Stimulated activated CD8-positive, alpha-beta memory T cell treated with anti-CD3 and anti-CD28 coated beads, Interleukin-4, amount 100 ng/mL, for 1 hour (primary cell): ENCODE measurements at places on chromosomes 1 and 21.

- no peak for DNase-seq
Measured at GRCh38 chr1:53878492-53879105, 11.0 kb downstream of the YIPF1 start.

- DNase-seq = no peak
Measured at GRCh38 chr1:240486611-240487010, 125.3 kb downstream of the GREM2 start.

DNA sequence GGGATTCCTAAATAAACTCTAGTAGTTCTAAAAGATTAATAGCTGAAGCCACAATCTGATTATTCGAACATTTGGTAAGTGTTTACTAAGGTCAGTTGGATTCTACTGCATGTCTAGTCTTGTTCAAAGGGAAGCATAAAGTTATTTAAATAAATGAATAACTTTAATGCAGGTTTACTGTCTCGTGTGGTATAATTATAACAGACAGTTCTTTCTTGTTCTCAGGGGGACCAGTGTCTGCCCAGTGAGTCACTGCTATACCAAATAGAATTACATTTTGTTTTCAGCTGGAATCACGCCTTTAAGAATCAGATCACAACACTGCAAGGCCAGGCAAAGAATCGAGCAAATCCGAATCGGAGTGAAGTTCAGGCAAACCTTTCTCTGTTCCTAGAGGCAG lies 45.1 kb downstream of the SMG7 start:
- DNase-seq = no peak

DNA sequence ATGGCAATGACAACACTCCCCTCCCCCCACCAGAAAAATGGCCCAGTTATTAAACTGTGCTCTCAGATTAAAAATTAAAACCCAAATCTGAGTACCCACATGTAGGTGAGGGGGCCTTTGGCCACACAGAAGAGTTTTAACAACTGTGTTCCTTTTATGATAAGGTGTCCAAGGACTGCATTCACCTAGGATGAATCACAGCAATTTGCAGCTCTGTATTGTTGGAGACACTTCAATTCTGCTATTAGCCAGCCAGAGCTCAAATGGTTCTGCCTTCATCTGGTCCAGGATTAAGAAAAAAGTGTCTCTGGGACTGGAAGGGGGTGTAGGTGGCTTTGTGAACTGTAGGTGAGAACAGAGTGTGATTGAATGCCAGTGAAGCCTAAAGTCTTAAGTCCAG lies 43.3 kb upstream of the DIRAS3 start:
- no peak for DNase-seq

DNA sequence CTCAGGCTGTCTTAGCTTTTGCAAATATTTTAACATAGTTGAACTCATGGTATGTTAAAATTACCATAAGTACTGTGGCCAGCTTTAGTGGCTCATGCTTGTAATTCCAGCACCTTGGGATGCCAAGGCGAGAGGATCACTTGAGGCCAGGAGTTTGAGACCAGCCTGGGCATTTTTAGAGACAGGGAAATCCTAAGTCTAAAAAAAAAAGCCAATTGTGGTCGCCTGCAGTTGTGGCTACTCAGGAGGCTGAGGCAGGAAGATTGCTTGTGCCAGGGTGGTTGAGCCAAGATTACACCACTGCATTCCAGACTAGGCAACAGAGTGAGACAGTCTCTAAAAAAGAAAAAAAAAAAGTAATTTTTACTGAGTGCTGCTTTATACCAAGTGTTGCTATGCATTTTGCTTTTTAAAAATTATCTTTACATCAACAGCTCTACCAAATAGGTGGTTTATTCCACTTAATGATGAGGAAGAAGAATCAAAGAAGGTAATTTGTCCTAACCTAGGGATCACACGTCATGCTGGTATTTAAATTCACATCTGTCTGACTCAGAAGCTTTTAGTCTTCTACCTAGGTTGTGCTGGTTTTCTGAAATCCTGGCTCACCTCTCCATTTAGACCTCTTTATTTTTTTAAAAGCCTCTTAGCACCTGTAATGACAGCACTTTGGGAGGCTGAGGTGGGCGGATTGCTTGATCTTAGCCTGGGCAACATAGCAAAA lies 16.8 kb downstream of the PPP1R12B start:
- DNase-seq = no peak

GRCh38 chr1:50084389-50084788 lies 24.3 kb upstream of the ELAVL4 start:
- no peak for DNase-seq

DNA sequence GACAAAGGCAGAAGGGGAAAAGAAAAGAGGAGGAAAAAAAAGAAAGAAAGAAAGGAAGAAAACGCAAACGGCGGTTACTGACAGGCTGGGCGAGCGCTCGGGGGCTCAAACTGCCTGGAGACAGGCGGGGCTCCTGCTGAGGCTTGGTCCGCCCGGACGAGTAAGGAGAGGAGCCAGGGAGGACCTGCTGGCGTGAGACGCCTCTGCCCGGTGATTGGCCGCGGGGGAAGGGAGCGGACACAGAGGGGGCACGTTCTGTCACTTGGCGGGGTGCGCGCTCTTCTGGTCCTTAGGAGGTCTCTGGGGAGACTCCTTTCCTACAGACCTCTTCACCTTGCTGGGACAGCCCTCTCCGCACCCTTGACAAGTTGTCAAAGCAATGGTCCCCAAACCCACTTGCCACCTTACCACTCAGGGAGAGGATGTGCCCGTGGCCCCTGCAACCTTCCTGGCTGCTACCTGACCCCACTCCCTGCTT lies 791 bp upstream of the PIK3R3 start:
- peak; percentile 7 for DNase-seq

GRCh38 chr1:76031496-76031895 lies 43.0 kb upstream of the ST6GALNAC3 start:
- no peak for DNase-seq

GRCh38 chr1:183942933-183943693 lies 94.4 kb downstream of the COLGALT2 start:
- DNase-seq = no peak

- DNase-seq = no peak
Measured at GRCh38 chr21:34282223-34282622, 81.6 kb upstream of the KCNE2 start.

DNA sequence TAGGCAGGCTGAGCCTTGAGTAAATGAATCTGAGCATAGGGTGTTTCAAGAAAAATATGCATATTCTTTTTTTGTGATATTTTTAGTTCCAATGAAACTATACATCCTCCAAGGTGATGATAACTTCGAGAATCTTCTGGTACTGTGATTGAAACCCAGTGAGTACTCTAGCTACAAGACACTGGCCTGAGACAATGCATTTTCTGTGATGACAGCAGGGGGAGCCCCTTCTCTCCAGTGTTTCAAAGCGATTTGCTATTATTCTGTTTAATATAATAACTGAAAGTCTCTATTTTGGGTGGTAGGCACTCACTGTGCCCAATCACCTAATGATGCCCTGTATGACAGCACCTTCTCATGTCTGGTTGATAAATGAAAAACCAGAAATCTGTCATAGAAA lies 12.1 kb downstream of the IRF2BP2 start:
- no peak for DNase-seq

GRCh38 chr1:54972436-54972835 lies 8.0 kb upstream of the TMEM61 start:
- DNase-seq = no peak

DNA sequence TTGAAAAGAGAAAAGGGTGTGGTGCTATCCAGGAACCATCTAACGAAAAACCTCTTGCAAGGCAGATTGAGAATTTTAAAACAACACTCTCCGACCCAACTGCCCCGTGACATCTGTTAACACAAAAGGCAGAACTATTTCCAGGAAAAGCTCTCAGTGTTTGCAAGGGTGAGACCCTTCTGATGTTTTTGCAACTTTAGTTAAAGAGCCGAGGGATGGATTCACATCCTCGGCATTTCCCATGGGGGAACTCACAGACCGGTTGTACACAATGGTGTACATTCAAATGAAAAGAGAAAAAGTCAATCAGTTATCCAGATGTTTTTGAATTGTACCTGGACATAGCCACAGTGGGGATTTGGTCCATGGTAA lies 120.0 kb downstream of the NGF start:
- DNase-seq = no peak

DNA sequence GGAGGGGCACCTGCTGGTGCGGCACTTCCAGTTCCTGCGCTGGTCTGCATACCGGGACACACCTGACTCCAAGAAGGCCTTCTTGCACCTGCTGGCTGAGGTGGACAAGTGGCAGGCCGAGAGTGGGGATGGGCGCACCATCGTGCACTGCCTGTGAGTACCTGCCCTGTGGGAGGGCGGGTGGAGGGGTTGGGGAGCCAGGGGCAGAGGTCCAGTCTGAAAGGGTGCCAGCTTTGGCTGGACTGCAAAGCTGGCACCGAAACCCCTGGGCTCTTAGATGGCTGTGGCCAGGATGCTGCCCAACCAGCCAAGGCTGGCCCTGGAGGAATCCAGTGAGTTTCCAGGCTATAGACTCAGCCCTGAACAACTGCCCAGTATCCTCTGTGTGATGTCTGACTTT lies 87.3 kb downstream of the PTPRU start:
- no peak for DNase-seq

DNA sequence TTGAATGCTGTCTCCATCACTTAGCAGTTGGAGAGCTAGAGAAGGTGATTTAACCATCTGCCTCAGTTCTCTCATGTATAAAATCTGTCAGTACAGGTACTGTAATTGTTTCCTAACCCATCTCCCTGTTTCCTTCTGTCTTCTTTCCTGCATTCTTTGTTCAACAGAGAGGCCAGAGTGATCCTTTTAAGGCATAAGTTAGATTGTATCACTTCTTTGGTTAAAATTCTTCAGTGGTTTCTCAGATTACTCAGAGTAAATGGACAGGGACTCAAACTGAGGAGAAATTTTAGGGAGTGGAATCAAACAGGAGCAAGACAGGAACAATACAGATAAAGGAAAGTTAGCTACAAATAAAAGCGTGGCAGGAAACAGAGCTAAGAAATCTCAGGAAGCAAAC lies 45.2 kb upstream of the SSX2IP start:
- DNase-seq = no peak

DNA sequence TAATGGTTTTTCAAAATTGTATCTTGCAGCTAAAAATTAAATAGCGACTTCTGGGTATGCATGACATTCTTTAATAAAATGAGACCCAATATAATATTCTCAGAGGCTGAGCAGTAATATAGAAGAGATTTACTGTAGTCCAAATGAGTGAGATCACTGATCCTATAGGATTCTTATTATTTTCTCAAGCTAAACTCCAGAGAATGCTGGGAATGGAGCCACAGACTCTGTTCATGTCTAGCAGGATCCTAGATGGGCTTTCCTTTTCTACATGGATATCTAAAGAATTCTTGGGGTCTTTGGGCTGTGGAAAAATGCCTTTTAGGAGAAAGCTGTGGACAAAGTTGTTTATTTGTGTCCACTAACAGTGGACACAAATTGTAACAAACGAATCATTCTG lies 150.7 kb upstream of the ZNF644 start:
- DNase-seq = no peak

DNA sequence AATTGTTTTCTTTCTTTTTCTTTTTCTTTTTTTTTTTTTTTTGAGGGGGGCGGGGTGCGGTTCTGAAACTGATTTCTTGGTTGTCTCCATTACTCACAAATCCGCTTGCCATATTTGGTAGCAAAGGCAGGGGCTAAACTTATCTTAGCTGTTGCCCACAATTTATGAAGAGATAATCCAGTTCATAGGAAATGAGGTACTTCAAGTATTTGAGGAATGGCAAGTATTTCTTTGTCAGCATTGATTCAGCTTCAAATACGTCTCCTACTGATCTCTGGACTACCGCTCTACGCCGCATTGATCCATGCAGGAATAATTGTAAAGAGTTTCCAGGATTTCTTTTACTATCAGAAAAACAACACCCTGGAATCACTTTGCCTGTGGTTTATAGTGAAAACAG lies 289.2 kb upstream of the DPYD start:
- DNase-seq = no peak
